ENCODE measurements at places on chromosomes 4 and X.

DNA sequence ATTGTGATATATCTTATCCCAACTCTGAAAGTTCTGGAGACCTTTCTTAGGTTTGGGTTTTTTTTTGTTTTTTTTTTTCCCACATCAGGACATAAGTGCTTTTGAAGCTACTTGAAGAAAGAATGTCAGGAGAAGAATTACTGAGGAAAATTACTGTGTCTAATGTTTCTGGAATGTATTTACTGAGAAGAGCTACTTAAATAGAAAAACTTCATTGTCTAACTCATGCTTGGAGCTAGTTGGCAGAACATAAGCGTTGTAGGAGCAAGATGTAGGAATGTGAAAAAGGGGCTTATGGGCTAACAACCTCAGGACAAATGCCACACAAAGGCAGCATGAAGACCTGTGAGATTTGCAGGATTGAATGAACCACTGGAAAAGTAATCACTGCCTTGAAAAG, 166.6 kb upstream of the GLRA2 start:
- no peak for DNase-seq

- DNase-seq, result no peak
Observed at GRCh38 chr4:29541757-29542156, 1178.4 kb upstream of the PCDH7 start.

- DNase-seq, result no peak
Observed at GRCh38 chr4:91471280-91471679, 832.5 kb upstream of the GRID2 start.

- DNase-seq, result no peak
Observed at GRCh38 chrX:40988100-40988499, 97.1 kb upstream of the USP9X start.

GRCh38 chr4:48633657-48634056, 143.6 kb downstream of the ZAR1 start:
- DNase-seq, result no peak

DNA sequence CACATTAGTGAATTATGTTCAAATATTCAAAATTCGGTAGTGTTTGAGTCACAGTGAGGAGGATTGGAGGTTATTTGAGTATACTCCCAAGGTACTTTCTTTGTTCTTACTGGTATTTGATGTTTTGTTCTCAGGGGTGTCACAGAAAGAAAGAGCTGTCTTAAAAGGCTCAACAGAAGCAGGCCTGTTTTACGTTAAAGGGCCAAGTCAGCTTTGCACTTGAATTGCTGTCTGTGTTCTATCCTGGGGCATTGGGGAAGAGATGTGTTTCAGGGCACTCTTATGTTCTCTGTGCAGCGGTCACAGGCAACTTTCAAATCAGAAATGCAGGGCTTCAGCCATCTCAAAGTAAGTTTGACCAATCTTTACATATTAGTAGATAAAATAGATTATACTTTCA, 1113.1 kb upstream of the LCORL start:
- no peak for DNase-seq

DNA sequence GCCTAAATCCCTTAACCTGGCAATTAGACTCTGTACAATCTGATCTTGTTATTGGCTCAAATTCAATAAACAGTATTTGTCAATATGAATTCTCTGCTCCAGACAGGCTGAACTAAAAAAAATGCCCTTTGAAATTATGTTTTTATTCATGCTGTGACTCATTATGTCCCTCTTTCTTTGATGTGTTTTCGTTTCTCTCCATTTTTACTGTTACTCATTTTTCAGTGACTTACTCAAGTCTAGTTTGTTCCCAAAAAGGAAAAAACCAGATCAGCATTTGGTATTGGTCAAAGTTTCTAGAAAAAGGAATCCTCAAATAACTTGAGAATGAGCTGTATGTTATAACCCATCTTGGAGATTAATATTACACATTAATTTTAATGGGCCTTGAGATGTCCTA, 40.4 kb downstream of the UNC5C start:
- DNase-seq, result no peak

GRCh38 chrX:68941385-68941952, 112.6 kb downstream of the EFNB1 start:
- no peak for DNase-seq

DNA sequence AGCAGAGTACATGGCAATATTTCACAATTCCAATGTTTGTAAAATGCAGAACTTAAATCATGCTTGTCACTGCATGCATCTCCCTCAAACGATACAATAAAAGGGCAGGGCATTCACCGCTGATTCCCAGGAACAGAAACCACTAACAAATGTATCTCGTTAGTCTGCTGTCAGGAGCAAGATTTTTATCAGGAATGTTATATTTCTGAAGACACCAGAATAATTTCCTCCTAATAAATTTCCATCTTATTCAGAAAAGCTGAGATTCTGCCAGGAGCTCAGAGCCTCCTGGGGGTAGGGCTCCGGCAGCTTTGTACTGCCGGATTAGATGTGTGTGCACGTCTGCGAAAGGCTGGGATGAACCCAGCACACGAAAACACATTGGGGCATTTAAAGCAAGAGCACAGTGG, 54.0 kb upstream of the LDB2 start:
- no peak for DNase-seq

GRCh38 chr4:163697121-163697520, 202.6 kb downstream of the TMA16 start:
- DNase-seq, result no peak
